ENCODE measurements at places on chromosomes 1 and 21.

DNA sequence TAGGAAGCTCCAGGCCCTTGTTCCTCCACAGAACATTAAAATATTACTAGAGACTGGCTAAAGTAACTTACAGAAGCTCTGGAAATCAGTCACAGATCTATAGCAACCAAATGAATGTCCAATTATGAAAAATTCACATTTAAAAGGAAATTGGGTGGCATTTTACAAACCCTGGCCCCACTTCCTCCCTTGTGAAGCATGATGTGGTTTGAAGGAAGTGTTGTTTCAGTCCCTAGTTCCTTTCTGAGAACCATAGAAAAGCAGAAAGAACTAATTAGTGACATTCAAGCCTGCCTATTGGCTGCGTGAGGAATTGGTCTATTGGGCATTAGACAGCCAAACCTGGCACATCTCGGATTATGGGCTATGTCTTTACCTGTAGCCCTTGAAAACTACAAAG is 649.7 kb upstream of the NEGR1 start:
- no peak for ATAC-seq

- ATAC-seq, result no peak
Measured at GRCh38 chr1:184658055-184658454, 96.6 kb downstream of the EDEM3 start.

- no peak for ATAC-seq
Measured at GRCh38 chr21:38352536-38353219, 95.9 kb downstream of the KCNJ15 start.

DNA sequence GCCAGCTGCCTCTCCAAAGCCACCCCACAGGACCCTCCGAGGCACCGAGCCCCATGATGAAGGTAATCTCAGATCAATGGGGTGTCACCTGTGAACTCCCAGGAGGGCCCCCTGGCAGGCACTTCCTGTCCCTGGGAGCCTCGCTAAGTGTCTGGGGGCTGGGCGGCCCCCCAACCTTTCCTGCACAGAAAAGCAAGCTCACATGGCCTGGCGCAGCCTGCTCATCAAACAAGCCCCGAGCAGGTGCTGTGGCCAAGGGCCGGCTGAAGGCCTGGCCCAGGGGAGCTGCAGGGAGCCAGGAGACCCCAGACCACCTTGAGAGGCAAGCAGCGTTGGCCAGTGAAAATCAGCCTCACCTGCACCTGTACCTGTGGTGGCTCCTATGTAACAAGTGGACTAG is 2.9 kb downstream of the RIPK4 start:
- ATAC-seq, result no peak

DNA sequence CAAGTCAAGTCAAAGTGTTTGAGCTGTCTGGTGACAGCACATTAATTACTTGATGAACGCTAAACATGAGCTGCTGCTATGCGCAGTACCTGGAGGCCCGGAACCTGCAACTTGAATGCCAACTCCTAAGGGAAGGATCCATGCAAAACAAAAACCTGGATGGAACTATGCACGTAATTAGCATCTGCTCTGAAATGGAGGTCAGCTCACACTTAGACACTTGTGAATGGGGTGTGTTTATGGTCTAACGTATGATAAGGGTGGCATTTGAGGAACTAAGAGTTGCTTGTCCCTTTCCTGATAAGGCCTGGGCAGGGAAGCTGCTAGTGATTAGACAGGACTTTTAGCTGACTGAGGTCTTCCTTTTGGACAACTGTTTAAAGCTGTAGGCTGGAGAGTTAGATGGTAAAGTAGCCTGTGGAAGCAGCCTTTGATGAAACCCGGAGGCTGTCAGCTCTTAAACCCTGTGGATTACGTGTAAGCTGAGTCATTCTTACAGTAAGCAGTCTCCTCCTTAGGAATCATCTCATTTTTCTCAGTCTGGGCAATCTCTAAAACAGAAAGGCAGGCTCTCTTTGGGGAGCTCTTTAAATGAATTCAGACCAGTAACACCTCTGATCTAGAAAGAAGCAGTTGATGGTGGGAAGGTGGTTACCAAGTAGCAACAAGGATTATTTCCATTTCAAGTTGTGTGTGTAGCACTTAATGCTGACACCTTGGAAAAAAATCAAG is 6.8 kb downstream of the TENT5C start:
- no peak for ATAC-seq

DNA sequence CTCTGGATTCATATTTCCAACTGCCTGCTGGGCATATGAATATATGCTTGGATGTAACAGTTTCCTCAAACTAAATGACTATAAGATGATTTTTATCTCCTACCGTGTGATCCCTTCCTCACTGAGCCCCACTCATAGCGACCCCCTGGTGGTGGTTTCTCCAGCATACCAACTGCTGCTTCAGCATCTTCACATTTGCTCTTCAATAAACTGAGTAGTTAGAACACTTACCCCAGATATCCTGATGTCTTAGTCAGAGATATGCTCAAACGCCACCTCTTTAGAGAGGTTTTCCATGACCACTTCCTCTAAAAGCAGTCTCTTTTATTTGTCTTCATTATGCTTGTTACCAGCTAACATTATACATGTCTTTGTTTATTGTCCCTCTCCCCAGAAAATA is 10.2 kb upstream of the HNRNPR start:
- no peak for ATAC-seq

DNA sequence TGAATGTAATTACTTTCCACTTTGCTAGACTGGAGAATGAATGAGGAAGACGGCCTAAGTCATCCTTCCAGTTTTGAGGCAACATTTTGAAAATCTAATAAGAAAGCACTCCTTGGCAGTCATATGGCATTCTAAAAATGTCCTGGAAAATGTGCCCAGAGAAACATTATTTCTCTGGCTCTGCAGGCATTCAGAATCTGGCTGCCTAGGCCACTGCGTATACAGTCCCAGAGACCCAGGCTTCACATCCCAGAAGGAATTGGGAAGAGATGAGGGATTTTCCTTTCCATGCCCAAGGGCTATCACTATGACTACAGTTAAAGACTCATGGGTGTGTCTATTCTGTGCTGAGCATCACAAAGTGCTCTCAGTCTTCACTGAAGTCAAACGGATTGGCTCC is 92.9 kb downstream of the BEND5 start:
- peak; percentile 41 for ATAC-seq

DNA sequence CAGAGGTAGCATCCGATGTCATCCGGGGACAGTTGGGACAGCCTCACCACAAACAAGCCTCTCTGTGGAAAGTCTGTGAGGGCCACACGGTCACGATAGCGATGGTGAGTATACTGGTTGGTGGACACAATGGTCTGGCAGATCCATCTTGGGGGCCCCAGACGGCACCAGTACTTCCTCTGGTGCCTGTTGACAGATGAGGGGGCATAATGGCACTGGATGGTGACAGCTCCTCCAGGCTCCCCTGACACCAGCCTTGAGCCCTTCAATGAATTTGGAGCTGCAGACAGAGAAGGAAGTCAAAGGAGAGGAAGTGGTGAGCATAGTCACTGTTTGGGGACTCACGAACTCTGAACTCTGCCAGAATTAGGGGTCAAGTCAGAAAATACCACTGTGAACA is 8.0 kb downstream of the FCAMR start:
- ATAC-seq, result no peak

DNA sequence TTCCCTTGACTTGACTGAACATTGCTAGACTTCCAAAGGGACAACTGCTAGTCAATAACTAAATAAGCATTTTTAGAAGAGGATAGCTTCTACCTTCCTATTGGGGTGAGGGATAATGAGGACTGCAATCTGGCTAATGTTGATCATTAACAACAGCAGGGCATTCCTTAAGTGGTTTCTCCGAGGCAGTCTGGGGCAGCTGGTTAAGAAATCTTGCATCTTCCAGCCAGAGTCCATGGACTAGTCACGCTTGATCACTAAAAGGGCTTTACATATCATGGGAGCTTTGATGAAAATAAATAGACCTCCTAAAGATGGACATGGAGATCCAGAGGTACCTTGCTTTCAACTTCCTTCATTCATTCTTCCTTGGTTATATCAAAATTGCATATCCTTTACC is 329.4 kb upstream of the ESRRG start:
- ATAC-seq, result no peak

GRCh38 chr1:156565519-156565918 is 6.8 kb downstream of the IQGAP3 start:
- ATAC-seq, result no peak

GRCh38 chr1:169240449-169241232 is 127.0 kb downstream of the NME7 start:
- ATAC-seq, result no peak

DNA sequence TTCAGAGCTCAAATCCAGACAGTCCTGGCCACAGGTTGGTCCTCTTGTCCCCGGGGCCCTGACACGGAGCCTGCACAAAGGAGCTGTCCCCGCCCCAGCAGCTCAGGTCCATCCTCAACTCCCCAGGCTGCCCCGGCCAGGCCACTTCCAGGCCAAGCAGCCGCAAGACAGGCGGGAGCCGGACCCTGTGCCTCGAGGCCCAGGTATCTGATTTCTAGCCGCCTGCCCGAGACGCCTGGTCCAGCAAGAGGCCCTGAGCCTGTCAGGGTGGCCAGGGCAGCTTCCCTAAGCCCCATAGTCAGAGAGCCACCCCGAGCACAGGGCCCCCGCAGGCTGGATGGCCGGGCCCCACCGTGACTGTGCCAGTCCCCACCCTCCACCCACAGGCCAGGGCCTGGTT is 165.3 kb downstream of the PRDM16 start:
- no peak for ATAC-seq

- ATAC-seq, result no peak
Measured at GRCh38 chr1:158793604-158794003, 12.6 kb upstream of the OR6N2 start.

DNA sequence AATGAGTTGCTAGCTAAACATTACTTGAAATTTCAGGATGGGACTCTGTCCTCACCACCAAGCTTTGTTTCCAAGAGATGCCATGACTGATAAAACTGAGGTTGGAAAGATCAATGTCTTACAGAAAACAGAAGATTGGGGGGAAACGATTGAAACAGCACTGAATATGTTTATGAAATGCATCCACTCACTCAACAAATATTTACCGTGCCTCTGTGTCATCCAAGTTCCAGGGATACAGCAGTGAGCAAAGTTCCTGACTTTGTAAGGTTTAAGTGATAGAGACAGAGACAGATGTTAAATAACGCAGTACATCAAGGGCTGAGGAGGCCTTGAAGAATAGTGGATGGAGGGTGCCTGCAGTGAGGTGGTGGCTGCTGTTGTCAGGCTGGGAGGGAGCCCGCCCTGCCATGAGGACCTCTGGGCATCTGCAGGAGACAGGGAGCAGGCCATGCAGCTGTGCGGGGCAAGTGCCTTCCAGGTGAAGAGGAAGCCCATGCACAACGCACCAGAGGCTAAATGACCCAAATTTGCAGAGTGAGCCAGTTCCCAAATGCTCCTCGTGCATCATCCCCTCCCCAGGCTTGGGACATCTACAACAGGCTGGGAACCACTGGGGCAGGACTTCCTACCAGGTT is 108.0 kb downstream of the HLCS start:
- no peak for ATAC-seq

- no peak for ATAC-seq
Measured at GRCh38 chr1:178581351-178582303, 68.7 kb downstream of the TEX35 start.

- no peak for ATAC-seq
Measured at GRCh38 chr1:202938287-202938925, 11.4 kb upstream of the KLHL12 start.

DNA sequence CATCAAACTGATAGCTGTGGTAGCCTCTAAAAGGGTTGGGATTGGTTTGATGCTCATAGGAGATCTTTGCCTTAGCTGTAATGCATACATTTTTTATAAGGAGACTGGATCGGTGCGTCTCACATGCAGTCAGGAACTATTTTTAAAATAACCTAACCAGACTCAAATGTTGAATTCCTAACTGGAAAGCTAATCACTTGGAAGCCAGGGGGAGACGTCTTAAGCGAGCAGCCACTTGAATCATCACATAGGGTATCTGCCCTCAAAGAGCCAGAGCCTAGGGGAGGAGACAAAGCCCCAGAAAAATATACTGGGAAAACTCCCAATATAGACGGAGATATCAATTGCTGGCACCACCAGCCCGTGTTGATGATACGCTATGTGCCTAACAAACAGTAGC is 61.7 kb upstream of the PUM1 start:
- ATAC-seq, result no peak

DNA sequence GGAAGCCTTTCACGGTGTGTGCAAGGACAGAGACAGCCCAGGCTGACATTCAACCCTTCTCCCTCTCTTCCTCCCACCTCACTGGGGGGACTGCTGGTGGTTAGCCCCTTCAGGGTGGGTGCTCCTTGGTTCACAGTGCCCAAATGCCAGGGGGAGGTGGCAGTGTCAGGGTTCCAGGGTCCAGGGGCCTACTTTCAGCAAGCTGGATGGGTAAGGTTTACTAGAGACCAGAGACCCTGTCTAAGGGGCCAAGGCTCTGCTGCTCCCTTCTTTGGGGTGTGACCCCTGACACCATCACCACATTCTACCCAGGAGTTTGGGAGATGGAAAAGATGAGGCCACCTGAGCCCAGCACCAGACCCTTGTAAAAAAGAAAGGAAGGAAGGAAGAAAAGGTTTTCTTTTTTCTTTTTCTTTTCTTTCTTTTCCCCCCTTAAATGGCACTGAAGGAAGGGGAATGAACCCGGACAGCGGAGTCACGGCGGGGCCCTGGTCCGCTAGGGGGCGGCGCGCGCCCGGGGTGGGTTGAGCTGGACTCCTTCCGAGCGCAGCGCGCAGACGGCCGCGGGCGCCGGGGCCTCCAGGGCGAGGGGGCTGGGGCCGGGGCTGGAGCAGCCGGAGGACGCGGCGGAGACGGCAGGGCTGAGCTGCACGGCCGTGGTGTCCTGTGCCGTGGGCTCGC is 18.8 kb downstream of the KNCN start:
- ATAC-seq, result peak; percentile 89

DNA sequence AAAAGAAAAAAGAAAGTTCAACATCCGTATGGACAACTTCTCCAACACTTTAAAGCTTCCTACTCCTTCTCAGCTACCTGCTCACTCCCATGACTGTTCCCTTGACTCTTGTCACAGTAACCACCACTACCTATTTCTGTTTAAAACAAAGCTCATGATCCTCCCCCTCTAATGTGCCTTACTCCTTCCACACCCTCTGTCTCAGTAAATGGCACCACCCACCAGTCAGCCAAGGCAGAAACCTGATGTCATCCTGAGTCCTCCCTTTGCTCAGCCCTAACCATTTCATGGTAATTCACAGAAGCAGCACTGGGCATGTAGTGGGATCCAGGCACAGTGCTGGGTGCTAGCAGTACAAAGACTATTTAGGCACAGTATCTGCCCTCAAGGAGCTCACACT is 63.0 kb upstream of the PPM1J start:
- no peak for ATAC-seq

DNA sequence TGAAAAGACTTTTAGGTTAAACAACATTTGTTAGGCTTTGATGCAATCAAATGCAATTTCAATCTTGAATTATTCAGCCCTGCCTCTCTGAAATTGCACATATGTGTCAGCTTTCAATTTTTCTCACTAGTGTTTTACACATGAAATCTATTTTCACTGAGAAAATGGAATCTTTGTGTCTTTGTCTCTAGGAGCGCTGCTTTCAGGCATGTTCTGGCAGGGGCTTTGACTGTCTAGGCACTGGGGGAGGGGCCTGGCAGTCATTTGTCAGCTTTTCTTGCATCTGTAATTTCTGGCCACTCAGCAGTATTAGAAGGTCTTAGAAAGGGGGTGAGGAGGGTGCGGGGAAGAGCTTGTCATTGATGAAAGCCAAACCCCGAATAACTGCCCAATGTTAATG is 264.4 kb downstream of the PTPRC start:
- no peak for ATAC-seq

Data from gastroesophageal sphincter (tissue), 4 donors.